Activated effector memory CD4-positive, alpha-beta T cell treated with Interleukin-2 at 50 U/mL for 16 hours (primary cell): ENCODE measurements at places on chromosomes 7 and 10.

GRCh38 chr7:97005183-97006054 lies at the start of gene DLX6:
Gene DLX6 (plus strand): TSS chr7:97005553. CDS start chr7:97005978, 425 bp downstream.
- DNase-seq: no peak

GRCh38 chr10:130160775-130161174 lies 24.6 kb downstream of the GLRX3 start:
- no peak for DNase-seq

- no peak for DNase-seq
Measured at GRCh38 chr7:127348247-127348631, 44.3 kb downstream of the ZNF800 start.

GRCh38 chr10:127976286-127976685 lies 69.4 kb downstream of the PTPRE start:
- DNase-seq: no peak

DNA sequence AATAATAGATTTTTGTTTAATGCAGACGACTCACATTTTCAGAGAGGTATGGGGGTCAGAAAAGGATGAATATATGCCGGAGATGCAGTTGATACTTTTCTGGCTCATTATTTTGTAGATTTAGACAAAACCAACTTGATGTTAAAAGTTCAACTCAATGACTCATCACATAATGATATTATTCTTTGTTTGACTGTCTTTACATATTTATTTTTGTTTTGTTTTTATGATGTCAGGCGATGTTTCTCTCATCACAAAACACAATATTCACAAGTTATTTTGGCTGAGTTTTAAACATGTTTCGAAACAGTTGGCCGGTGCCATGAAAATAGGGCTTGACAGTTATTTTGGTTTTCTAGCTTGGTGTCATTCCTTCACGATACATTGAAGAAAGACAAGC lies 1.3 kb downstream of the GJD4 start:
- no peak for DNase-seq
